ENCODE measurements at places on chromosomes 1 and 21.

DNA sequence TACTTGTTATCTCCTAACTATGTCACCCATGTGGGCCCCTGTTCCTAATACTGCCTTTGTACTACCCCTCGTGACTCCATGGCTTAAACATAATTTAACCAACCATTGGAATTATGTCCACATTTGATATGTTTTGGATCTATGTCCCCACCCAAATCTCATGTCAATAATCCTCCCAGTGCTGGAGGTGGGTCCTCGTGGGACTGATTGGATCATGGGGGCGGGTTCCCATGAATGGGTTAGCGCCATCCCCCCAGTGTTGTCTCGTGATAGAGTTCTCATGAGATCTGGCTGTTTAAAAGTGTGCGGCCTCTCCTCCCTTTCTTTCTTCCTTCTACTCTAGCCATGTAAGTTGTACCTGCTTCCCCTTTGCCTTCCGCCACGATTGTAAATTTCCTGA lies 9.8 kb downstream of the CBR1 start:
- no peak for DNase-seq

DNA sequence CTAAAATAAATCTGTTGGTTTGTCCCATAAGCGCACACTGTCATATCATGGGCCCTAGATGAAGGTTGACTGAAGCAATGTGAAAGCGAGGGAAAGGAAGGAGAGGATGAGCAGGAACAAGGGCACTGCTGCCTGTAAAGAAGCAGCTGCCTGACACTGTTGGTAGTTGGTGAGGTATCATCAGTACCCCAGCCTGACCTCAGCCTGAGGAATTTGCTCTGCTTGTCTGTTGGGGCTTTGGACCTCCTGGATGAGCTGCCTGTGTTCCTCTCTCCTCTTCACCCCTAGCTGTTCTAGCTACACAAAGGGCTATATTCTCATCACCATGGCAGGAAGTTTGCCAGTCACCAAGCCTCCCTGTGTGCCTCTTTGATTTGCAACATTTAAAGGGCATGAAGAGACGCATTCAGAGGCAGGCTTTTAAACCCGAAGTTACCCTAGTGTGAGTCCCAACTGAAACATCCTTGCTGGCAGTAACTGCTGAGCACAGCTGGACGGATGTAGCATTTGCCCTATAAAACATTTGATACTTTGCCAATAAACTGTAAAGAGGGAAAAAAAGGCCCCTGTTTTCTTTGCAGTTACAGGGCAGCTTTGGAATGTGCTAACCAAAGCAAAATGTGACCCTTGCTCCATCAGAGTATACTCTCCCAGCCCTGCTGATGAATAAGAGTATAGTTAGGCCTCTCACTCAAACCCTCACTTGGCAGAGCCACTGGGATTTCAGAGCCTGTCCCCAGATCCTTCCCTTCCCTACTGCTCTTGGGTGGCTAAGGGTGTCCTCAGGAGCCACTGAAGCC lies 22.2 kb upstream of the SPATA6 start:
- no peak for DNase-seq

GRCh38 chr1:3732434-3733093 lies 19.7 kb upstream of the CCDC27 start:
- DNase-seq = no peak

DNA sequence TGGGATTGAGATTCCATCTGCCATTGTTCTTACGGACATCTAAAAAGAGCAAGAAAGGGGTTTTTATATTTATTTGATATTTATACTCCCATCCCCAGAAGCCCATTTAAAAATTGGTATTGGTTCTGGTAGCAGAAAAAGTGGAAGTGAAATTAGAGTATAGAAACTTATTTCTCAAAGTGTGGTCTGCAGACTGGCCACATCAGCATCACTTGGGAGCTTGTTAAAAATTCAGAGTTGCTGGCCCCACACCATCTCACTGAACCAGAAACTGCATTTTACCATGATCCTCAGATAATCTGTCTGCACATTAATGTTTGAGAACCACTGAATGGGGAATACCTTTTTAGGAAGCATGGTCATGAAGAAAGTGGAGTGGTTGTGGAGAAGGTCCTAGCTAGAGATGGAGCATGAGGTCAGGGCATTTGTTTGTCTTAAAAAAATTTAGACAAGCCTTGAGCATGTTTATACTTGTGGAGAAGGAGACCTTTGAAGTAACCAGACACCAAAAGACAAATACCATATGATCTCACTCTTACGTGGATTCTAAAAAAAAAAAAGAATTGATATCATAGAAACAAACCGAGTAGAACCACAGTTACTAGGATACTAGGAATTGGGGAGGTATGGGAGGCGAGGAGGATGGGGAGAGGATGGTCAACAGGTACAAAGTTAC lies 116.3 kb downstream of the ST6GALNAC3 start:
- DNase-seq = no peak

DNA sequence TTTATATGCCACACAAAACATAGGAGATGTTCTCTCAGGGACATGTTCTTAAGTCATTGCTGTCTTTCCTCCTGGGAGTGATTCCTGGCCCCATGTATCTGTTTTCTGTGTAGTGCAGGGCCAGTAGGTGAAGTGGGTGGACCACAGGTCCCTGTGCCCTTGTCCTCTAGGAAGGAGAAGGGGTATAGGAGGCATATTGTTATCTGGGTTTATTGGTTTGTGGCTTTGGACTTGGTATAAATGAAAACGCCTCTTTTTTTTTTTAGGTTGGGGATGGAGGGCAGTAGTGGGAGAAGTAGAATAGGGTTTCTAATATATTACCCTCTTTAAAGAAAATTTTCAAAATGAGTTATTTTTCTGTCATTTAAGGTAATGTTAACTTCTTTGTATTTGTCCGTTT lies 29.4 kb downstream of the DYRK1A start:
- no peak for DNase-seq

Measured in CD4-positive, alpha-beta T cell treated with Interleukin-1 beta for 1 hour (primary cell).